ENCODE measurements at places on chromosomes 5 and 9.

DNA sequence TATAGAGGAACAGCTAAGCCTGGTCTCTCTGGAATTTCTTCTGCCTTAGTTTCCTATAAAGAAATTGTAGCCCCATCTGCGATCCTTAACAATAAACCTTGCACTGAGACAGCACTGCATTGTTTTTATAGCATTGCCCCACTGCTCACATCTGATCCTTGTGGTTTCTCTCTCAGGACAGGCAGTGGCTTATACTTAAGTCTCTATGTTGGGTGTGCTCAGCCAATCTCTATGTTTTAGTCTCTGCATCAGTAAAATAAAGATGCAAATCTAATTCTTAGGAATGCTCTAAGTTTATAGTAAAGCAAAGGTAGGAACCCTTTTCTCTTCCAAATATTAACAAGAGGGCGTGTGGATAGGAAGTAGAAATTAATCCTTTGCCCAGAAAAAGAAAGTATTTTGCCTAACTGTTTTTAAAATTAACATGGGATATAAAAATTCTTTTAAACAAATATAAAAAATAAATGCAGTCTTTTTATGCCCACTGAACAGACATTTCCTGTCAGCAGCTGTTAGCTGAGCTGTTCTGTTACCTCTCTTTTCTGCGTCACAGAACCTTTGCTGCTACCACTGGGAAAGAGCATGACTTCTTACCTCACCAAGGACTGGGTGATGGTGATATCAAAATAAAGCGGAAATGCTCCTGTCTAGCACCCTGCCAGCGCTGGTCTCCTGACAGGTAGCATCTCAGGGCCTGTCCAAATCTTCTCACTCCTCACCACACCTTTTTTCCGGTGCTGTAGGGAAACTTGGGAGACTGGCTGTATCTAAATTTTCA is 29.5 kb downstream of the MRPS27 start:
- no peak for DNase-seq

DNA sequence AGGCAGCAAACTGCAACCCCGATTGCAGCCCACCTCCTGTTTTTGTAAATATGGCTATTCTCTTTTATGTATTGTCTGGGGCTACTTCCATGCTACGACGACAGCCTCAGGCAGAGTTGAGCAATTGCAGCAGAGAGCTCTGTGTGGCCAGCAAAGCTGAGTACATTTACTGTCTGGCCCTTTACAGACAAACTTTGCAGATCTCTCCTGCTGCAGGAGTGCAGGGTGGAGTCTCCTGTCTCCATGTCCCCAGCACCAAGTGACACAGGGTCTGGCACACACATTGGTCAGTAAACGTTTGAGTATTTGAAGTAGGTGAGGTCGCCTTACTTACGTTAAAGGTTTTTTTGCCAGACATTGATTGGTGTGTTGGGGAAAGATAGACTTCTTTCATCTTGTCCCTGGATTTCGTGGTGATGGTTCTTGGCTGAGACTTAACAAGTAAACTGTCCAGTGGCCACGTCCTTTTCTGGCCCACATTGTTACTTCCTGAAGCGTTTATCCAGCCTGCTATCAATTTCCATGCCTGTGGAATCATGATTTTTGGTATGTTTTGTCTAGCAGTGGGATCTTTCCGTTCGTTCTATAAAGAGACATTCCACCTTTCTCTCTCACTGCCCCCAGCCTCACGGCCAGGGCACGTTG is 27.2 kb downstream of the PRRC2B start:
- DNase-seq = no peak

DNA sequence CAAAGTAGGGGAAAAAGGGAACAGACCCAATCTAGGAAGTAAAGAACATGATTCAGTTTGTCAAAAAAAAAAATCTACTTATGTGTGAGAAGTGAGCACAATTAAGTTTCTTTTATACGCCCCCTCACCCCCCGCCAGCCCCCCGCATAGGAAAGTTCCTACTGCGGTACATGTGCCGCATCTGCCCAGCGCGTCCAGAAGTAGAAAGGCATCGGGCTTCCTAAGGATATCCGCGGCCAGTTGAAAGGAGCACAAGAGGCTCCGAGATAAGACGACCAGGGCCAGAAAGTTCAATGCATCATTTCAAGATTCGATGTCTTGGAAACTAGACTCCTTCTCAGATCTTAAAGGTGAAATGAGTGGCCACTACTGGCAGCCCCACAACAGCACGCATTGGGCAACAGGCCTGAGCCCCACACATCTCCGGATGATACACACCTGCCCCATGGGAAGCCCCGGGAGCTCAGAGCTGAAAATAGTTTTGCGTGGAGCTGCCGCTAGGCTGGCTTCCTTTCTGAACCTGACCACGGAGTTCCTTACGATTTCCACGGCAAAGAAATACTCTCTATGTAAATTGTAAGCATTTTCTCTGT is 203.9 kb downstream of the RAB3C start:
- DNase-seq = no peak

- DNase-seq = no peak
Observed at GRCh38 chr5:66426259-66427138, 169.7 kb upstream of the MAST4 start.

- no peak for DNase-seq
Observed at GRCh38 chr9:83569326-83569725, 31.1 kb upstream of the FRMD3 start.

GRCh38 chr9:129609486-129610212 is 11.3 kb downstream of the C9orf50 start:
- DNase-seq = peak; percentile 73

- DNase-seq = no peak
Observed at GRCh38 chr5:172446336-172447051, 7.8 kb downstream of the SH3PXD2B start.

Measured in GM19239 (cell line).